ENCODE measurements at places on chromosomes 7 and 10.
A peak's percentile ranks its signal among the peaks of the same experiment; 100 is the strongest.

- DNase-seq, result no peak
Measured at GRCh38 chr10:113243311-113243710, 293.3 kb downstream of the TCF7L2 start.

GRCh38 chr10:5546891-5547680, 22.3 kb downstream of the CALML3 start:
- DNase-seq, result peak; percentile 75

- no peak for DNase-seq
Measured at GRCh38 chr7:24401628-24402593, 117.9 kb downstream of the NPY start.

DNA sequence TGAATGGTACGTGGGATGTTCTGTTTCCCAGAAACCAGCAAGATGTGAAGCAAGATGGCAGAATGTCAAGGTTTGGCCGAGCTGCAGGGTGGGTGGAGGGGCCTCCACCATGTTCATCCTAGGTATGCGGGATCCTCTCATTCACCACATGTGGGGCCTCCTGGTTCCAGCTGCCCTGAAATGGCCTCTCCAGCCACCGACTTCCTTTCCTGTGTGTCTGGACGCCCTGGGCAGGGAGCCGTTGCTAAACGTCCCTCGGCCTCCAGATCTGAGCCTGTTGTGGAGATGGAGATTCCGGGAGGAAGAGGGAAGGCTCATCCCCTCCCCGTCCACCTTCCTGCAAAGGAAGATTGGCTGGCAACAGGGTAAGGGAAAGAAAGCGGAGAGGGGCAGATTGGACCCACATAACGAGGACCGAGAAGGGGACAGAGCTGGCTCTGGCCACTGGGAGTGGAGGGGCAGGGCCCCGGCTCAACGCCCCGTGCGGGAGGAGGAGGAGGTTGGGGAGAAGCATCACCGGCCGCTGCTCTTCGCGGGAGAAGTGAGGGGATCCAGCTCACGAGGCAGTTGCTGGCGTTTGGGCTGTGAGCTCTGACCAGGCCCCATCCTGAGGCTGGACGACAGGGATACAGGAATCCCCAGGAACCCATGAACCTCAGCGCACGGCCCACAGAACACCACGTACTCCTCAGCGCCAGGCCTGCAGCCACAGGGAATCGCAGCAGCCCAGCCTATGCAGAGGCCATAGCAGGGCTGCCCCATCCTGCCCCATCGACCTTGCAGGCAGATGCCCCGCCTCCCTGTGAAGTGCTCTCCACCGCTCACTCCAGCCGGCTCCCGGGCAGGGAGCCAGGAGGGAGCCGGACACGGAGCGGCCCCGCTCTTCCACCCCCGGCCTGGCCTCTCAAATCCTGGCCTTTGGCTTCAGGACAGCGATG, 98.3 kb downstream of the FOXL3 start:
- DNase-seq, result no peak

- DNase-seq, result no peak
Measured at GRCh38 chr7:106180721-106181120, 68.6 kb upstream of the SYPL1 start.

- no peak for DNase-seq
Measured at GRCh38 chr7:136957391-136957790, 88.9 kb downstream of the CHRM2 start.

- DNase-seq, result no peak
Measured at GRCh38 chr7:46810986-46811385, 770.9 kb downstream of the TNS3 start.

DNA sequence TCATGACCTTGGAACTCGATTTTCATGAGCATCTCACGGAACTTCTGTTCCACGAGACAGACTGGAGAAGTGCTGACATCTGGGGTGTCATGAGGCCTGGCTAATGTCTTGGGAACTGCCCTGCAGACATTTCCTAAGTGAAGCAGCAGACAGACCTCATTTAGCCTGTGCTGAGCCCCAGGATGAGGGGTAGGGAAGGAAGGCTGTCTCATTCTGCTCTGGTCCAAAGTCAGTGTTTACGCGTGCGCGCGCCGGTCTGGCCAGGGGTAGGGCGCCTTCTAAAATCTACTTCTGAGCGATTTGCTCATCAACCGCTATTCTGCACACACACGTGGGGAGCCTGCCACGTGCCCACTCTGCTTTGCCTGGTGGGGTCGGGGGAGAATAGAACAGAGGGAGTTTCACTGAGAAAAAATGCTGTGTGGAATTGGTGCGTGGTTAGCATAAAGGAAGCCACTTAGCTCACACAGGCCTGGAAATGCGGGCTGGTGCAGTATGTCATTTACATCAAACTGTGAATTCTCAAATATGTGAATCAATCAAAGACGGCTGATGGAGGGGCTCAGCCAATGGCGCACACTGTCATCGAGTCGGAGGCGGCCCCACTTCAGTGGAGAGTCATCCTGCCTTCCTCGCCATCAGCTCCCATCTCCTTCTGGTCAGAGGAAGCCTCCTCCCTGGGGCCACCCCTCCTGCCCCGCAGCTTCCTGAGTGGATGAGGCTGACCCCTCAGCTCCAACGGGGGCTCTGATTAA, 335.1 kb downstream of the ADARB2 start:
- no peak for DNase-seq

DNA sequence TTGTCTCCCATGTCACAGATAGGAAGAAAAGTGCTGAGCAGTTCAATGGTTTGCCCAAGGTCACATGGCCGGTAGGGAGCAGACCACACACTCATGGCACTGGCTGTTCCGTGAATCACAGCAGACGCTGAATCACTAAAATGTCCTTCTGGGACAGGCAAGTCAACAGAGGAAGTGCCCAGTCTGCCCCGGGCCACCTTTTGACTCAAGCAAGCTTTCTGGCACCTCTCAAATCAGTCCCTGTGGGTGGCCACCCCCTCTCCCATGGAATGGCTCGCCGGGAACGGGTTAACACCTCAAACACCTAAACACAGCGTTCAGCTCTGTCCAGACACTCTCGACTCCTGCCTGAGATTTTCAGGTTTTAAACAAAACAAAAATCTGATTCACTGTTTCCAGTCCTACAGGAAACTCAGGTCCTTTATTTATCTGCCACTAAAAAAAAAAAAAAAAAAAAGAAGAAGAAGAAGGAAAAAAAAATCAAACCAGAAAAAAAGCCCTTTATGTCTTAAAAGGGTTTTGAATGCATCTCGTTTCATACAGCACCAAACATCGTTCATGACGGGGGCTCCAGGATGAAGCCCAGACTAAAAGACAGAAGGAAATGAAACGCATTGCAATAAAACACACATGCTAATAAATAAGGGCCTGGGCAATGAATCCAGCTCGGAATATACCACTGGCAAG, 15.5 kb downstream of the CARD11 start:
- DNase-seq, result no peak

DNA sequence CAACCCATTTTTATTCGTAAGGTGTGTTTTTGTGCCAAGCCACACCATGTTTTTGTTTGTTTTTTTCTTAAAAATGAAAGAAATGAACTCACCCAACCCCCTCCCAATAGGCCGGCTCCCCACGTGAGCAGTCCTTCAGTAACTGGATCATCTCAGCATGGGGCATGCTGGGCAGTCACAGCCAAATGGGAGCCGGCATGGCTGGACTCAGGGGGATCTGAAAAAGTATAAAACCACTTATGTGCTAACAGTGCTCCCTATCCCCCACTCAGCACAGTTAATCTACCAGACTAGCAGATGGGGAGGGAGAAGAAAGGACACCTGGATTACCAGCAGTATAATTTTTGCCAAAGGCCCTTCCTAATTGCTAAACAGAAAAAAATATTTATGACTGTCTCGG, 39.3 kb downstream of the BAZ1B start:
- DNase-seq, result no peak

- DNase-seq, result no peak
Measured at GRCh38 chr10:61921143-61921542, 19.6 kb downstream of the ARID5B start.

- DNase-seq, result no peak
Measured at GRCh38 chr10:52523696-52524095, 209.6 kb downstream of the DKK1 start.

- DNase-seq, result no peak
Measured at GRCh38 chr10:33743429-33743857, 409.0 kb upstream of the NRP1 start.

GRCh38 chr10:105189463-105189800, 548.3 kb downstream of the SORCS3 start:
- no peak for DNase-seq

GRCh38 chr10:80064120-80064886, 14.2 kb upstream of the TMEM254 start:
- no peak for DNase-seq
